ENCODE measurements at places on chromosomes 2 and 18. TPM values are rescaled to one million over a fixed set of nuclear protein-coding genes. Genes with fewer than 3 reads are reported as not detected.

MALL gene
- 2.5 TPM for total RNA-seq

NOL4 gene
- total RNA-seq: not detected

- ATAC-seq: no peak
Observed at GRCh38 chr2:223562078-223562477, 40.1 kb downstream of the SCG2 start.

DNA sequence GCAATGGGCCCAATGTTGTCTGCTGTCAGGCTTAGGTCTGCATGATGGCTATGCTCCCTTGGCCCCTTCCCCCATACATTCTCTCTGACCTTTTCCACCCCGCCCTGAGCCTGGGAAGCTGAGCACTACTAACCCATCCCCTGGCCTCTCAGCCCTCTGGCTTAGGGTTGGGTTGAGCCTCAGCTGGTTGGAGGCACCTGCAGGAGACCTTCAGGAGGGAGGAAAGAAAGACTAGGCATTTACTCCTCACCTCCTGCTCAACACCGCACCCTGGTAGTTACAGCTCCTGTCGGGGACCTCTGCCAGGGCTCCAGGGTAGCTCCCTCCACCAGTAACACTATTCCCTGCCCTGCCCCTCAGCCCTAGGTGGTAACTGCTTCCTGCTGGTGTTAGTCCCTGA, 80.5 kb downstream of the GALNT14 start:
- ATAC-seq: no peak

- ATAC-seq: no peak
Observed at GRCh38 chr2:164015328-164016123, 279.7 kb upstream of the FIGN start.

Data from gastroesophageal sphincter (tissue), 4 donors.